A172 (cell line): ENCODE measurements at places on chromosomes 4 and X. TPM values are rescaled to one million over a fixed set of nuclear protein-coding genes. Genes with fewer than 3 reads are reported as not detected.

The TRMT44 gene
- 8.4 and 10.0 TPM in 2 replicates for total RNA-seq

The FAT1 gene
- 124 and 128 TPM in 2 replicates for total RNA-seq

The CLDN24 gene
- total RNA-seq: not detected in 2 replicates

The NHS gene
- total RNA-seq: 3.0 and 3.1 TPM in 2 replicates

The ANXA3 gene
- total RNA-seq: 135 and 189 TPM in 2 replicates

The IGBP1 gene
- 44.1 and 45.0 TPM in 2 replicates for total RNA-seq

The EDA gene
- 0.02 TPM in 1 of 2 replicates, not detected in the other for total RNA-seq

The TKTL1 gene
- total RNA-seq: not detected in 2 replicates

The MAGEA2 gene
- 0.12 TPM in 1 of 2 replicates, not detected in the other for total RNA-seq

The HDAC8 gene
- 30.2 and 32.2 TPM in 2 replicates for total RNA-seq

The TNMD gene
- total RNA-seq: not detected in 2 replicates

The ARAF gene
- 27.8 and 34.0 TPM in 2 replicates for total RNA-seq

The ADH7 gene
- total RNA-seq: not detected in 2 replicates

The SMIM31 gene
- total RNA-seq: not detected in 2 replicates

The GPC4 gene
- total RNA-seq: 2.4 and 3.2 TPM in 2 replicates

DNA sequence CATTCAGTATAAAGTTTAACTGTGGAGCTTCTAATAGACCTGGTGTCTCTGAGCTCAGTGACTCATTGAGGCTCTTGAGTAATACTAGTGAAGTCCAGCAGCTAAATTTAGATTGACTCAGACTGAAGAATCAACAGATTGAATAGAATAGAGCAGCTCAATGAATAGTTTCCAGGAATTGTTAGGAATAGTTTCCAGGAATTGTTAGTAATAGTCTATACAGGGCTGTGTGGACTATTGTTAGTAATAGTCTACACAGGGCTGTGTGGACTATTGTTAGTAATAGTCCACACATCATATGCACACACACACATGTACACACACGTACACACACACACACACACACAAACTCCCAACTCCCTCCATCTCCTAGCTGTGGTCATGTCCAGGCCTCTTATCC lies 3.0 kb downstream of the GIMD1 start:
- peak; percentile 78 for DNase-seq

- DNase-seq: peak; percentile 26
Observed at GRCh38 chrX:119235872-119236622, at the start of gene PGRMC1. PGRMC1 (plus strand) TSS chrX:119236285; CDS start chrX:119236364, 79 bp downstream.

DNA sequence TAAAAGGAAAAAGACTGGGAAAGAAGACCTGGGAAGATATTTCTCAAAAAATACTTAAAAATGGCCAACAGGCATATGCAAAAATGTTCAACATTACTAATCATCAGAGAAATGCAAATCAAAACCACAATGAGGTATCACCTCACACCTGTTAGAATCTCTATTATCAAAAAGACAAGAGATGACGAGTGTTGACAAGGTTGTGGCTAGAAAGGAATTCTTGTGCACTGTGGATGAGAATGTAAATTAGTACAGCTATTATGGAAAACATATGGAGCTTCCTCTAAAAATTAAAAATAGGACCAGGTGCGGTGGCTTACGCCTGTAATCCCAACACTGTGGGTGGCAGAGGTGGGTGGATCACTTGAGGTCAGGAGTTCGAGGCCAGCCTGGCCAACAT lies 50.0 kb downstream of the C4orf46 start:
- DNase-seq: no peak

DNA sequence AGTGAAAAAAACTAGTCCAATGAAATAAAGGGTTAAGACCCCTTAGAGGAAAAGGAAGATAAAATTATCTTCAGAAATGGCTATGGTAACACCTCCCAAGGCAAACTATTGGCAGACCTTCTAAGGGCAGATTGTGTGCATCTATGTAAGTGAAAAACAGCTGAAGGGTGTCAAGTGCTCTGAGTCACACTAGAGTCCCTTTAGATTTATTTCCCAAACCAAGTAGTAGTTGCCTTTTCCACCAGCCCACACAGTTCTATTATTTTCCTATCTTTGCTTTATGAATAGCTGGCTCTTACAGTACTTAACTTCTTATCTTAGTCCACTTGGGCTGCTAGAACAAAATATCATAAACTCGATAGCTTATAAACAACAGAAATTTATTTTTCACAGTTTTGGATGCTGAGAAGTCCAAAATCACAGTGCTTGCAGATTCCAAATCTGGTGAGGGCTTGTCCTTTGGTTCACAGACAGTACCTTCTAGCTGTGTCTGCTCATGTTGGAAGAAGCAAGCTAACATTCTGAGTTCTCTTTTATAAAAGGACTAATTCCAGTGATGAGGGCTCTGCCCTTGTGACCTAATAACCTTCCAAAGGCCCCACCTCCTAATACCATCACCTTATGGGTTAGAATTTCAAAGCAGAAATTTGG lies 143.6 kb downstream of the GRID2 start:
- no peak for DNase-seq

GRCh38 chr4:566508-567295 lies 9.4 kb downstream of the TMEM271 start:
- no peak for DNase-seq

GRCh38 chrX:24225265-24225664 lies 75.7 kb downstream of the ZFX start:
- DNase-seq: no peak

- DNase-seq: no peak
Observed at GRCh38 chr4:182212211-182212761, 30.9 kb upstream of the TENM3 start.

GRCh38 chr4:32932156-32932555 lies 2212.0 kb downstream of the PCDH7 start:
- DNase-seq: no peak

- peak; percentile 97 for DNase-seq
Observed at GRCh38 chr4:6269616-6270511, at the start of gene WFS1. WFS1 (plus strand) TSS chr4:6269850; CDS start chr4:6277456, 7,606 bp downstream.

GRCh38 chr4:38782452-38783108 lies at the start of gene TLR10:
TLR10 (minus strand) TSS chr4:38782990; CDS start chr4:38775590, 7,400 bp downstream.
- peak; percentile 36 for DNase-seq

- no peak for DNase-seq
Observed at GRCh38 chr4:5371415-5372190, 320.3 kb downstream of the STK32B start.

- no peak for DNase-seq
Observed at GRCh38 chr4:54707406-54707805, 49.6 kb downstream of the KIT start.

DNA sequence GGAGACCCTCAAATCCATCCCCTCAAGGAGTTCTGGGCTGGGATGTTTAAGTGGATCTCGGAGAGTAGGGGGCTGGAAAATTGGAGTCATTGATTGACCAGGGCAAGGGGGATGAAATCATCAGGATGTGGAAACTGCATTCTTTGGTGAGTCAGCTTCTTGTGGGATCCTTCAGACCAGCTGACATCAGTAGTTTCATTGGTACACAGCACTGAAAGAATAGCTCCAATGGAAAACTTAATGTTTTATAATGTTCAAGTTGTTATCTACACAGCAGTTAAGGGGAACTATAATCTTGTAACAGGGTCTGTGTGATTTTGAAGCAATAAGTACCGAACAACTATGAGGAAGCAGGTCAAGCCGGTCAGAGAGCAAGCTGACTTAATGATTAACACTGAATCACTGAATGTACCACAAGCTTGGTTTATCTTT lies 506.1 kb downstream of the RPA4 start:
- DNase-seq: peak; percentile 48

DNA sequence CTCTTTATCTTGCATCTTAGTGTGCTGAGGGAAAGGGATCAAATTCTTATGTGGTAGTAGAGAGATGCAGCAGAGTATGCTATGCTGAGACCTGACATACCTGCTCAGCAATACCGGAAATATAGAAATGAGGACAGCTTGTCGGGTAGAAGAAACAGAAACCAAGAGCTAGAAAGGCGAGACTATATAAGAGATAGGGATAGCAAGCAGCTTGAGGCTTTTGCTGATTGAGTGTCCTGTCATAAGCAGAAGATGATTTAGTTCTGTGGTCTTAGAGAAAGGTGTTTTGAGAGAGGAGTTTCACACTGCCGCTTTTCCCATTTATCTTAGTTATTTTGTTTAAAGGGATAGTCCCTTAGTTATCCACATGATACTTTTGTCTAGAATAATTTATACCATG lies 31.7 kb downstream of the USP9X start:
- no peak for DNase-seq

DNA sequence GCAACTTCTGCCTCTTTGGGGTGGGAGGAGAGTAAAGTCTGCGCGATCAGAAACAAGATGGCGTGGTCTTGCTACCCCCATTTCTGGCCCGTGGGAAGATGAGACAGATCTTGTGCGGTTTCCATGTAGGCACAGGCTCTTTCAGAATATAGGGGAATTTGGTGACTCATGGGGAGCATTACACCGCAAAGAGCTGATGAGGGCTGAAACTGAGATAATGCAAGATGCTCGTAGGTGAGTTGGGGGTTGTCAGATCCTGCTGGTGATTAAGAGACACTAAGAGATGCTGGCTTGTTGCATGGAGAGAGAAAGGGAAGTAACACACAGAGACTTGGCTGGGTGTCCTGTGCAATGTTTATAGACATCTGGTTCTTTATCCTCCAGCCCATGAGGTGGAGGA lies 1.5 kb downstream of the EVC start:
- peak; percentile 95 for DNase-seq

- no peak for DNase-seq
Observed at GRCh38 chr4:168540503-168541265, 43.8 kb downstream of the PALLD start.

- no peak for DNase-seq
Observed at GRCh38 chrX:67781132-67781531, 237.3 kb downstream of the AR start.

DNA sequence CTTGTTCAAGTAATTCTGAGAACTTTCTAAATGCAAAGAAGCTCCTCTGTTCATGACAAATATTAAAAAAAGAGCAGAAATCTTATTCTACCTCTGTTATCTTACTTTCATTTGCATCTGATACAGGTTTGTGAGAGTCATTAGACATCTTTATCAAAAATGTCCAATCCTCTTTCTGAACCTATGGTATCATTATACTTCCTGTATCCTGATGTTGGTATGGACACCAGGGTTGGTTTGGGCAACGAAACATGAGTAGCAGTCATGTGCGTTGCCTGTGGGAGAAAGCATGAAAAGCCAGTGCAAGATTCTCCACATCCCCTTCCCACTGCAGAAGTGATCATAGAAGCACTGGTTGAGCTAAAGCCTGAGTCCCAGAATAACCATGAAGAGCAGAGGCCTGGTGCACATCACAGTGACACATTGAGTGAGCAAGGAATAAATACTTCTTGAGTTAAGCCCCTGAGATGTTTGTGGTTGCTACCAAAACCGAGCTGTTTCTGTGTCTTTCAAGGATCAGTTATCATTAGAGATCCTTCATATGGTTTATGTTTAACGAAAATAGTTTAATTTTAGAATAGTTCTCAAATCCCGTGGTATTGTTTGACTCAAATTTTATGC lies 197.2 kb downstream of the BANK1 start:
- DNase-seq: no peak
